ENCODE measurements at places on chromosomes 6 and 20. TPM values are rescaled to one million over a fixed set of nuclear protein-coding genes. Genes with fewer than 3 reads are reported as not detected.

SEC23B gene
- 64.6 TPM for total RNA-seq

SMLR1 gene
- total RNA-seq: not detected

KIF25 gene
- not detected for total RNA-seq

MYB gene
- total RNA-seq: 0.33 TPM

CCDC28A gene
- total RNA-seq: 9.5 TPM

PPIL6 gene
- total RNA-seq: 4.8 TPM

TUBB1 gene
- total RNA-seq: not detected

PRICKLE4 gene
- total RNA-seq: 0.31 TPM

TRIM10 gene
- total RNA-seq: not detected

PSMB9 gene
- total RNA-seq: 151 TPM

CD109 gene
- total RNA-seq: 36.8 TPM

MAS1 gene
- not detected for total RNA-seq

KIF16B gene
- total RNA-seq: 13.4 TPM

CLPSL2 gene
- total RNA-seq: not detected

ME1 gene
- 7.2 TPM for total RNA-seq

C6orf15 gene
- not detected for total RNA-seq

MACROD2 gene
- 2.9 TPM for total RNA-seq

EDN1 gene
- total RNA-seq: not detected

NMBR gene
- total RNA-seq: not detected

GSS gene
- total RNA-seq: 76.2 TPM

RBCK1 gene
- 82.4 TPM for total RNA-seq

EYA4 gene
- total RNA-seq: not detected

OR2B6 gene
- not detected for total RNA-seq

ZNF311 gene
- total RNA-seq: 1.7 TPM

HSPA1L gene
- total RNA-seq: 0.67 TPM

MYO6 gene
- 1.7 TPM for total RNA-seq

SLC24A3 gene
- total RNA-seq: under 0.01 TPM

WFDC2 gene
- 0.62 TPM for total RNA-seq

NKX2-2 gene
- not detected for total RNA-seq

GRM4 gene
- under 0.01 TPM for total RNA-seq

CYB5R4 gene
- total RNA-seq: 7.0 TPM

FKBP1C gene
- total RNA-seq: under 0.01 TPM

VGLL2 gene
- total RNA-seq: not detected

LRRC73 gene
- total RNA-seq: under 0.01 TPM

HLA-DRB1 gene
- 8.9 TPM for total RNA-seq

SLC22A3 gene
- total RNA-seq: not detected

ZNF341 gene
- 2.2 TPM for total RNA-seq

ATF6B gene
- total RNA-seq: 30.7 TPM

CSTF1 gene
- total RNA-seq: 64.3 TPM
